ENCODE measurements at places on chromosomes 12 and 14.

GRCh38 chr12:93626160-93626559 lies 51.0 kb upstream of the CRADD start:
- DNase-seq = peak; percentile 34

DNA sequence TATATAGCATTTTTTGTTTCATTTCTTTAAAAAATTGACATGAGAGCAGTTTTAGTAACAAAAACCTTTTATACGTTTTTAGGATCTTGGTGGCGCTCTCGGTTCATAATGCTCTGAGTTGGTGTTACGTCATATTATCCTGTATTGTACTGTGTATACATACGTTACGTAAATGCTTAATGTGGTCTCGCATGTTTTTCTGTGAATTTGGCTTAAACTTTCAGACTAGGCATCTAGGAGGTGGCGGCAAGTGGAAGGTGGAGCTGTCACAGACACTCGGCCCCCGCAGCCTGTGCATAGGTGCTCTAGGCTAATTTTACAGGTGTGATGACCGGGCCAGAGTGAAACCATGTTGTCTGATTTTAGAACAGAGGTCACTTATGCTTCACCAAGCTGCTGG lies 60.0 kb downstream of the PPP2R5C start:
- no peak for DNase-seq

DNA sequence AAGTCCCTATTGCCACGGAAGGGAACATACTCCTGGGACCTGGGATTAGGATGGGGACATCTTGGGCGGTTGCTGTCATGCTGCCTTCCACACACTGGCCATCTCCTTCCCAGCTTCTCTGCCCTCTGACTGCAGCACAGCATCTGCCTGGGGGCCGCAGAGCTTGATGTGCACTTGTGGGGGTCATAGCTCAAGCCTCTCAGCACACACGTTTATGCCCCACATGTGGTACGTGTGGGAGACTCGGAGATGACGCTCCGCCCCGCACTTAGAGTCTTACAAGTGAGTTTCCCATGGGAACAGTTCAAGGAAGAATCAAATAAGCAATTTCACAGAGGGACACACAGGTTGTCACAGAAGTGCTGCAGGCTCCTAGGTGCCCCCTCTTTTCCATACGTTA lies 8.6 kb downstream of the ACADS start:
- DNase-seq = no peak

DNA sequence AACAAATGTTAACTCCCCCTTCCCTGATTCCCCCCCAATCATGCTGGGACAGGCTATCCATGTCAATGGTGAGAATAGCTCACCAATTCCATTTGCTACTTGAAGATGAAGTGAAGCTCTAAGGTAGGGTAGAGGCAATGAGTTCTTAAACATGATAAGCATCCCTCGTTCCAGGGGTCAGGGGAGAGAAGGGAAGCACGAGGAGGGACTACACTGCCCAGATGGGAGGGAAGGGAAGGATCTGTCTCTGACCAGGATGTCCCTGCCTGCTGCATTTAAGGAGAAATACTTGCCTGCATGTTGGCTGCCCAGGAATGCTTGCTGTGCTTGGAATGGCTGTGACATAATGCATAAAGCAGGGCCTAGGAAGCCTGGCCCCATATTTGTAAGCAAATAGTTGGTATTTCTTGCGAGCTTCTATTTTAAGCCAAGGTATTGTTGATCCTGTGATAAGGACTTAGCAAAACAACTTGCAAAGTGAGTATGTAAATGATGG lies 155.1 kb downstream of the CEP83 start:
- peak; percentile 66 for DNase-seq

DNA sequence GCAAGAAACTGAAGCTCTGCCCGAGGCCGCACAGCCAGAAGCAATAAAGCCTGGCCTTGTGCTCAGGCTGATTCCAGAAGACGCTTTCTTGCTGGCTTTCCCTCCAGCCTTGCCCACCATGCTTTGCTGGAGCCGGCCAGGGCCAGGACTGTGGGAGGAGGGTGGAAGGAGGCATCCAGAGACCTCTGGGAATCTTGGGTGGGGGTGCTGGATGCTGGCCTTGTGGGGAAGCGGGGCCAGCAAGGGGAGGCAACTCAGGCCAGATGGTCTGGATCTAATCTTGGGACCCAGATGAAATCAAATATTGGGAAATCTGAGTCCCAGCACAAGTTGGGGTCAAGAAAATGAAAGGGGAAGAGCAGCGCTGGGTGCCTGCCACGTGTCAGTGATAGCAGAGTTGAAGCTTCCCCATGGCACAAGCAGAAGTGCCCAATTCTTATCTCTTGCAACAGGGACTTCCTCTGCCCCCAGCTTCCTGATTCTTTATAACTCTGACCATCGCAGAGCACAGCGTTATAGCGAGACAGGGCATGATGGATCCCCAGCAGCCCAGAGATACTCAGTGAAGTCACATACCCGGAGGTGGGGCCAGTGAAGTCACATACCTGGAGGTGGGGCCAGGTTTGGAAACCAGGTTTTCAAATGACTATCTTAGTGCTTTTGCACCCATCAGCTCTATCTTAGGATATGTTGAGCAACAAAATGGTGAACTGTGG lies 6.4 kb upstream of the RABGGTA start:
- no peak for DNase-seq

GRCh38 chr12:96980991-96981414 lies 73.9 kb downstream of the NEDD1 start:
- peak; percentile 90 for DNase-seq

DNA sequence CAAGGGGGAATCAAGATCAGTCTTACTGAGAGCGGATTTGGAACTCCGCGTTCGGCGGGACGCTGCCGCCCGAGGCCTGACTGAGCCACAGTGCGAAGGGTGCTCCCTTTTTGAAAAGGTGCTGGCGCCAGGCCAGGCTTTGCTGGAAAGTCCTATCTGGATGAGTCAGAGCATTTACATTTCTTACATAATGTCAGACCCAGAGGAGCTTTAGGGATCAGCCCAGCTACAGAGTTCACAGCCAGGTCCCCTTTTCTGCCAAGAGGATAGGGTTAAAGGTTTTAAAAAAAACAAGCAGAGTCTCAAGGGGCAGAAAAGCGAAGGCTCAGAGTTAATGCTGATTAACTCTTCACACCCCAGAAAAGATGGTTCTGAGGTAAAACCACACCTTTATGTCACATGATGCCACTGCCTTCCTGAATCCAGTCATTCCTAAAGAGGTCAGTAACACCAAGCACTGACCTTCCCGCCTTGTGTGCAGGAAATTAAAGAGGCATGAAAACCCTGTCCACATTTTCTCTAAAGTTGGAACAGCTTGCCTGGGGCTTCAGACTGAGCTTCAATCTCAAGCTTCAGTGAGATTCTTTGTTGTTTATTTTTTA lies 11.7 kb upstream of the FBXL14 start:
- peak; percentile 84 for DNase-seq

GRCh38 chr14:89576145-89576927 lies 159.3 kb upstream of the FOXN3 start:
- peak; percentile 7 for DNase-seq

GRCh38 chr12:120346681-120347080 lies 19.1 kb upstream of the PLA2G1B start:
- no peak for DNase-seq

- DNase-seq = no peak
Observed at GRCh38 chr12:46590991-46591703, 218.6 kb upstream of the SLC38A2 start.

DNA sequence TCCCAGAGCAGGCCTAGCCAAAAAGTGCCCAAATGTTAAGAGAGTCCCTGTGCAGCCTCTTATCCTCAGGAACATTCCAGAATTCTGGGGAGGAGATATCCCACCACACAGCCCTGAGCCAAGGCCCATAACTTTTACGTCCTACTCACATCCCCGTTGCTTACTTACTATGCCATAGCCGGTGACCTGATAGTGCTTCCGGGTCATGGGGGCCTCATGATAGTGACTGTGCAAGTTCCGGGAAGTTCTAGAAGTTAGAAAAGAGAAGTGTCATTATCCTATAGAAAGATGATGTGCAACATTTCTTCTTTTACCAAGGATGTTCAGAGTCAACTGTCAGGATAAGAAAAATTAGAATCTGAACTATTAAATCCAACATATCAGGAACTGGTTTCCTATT lies 15.6 kb upstream of the NGB start:
- DNase-seq = no peak

GRCh38 chr12:118846416-118846815 lies 134.9 kb upstream of the SRRM4 start:
- DNase-seq = no peak

GRCh38 chr12:66048218-66048834 lies 82.2 kb downstream of the LLPH start:
- DNase-seq = no peak

- DNase-seq = no peak
Observed at GRCh38 chr14:99887407-99887806, 94.2 kb downstream of the EML1 start.

DNA sequence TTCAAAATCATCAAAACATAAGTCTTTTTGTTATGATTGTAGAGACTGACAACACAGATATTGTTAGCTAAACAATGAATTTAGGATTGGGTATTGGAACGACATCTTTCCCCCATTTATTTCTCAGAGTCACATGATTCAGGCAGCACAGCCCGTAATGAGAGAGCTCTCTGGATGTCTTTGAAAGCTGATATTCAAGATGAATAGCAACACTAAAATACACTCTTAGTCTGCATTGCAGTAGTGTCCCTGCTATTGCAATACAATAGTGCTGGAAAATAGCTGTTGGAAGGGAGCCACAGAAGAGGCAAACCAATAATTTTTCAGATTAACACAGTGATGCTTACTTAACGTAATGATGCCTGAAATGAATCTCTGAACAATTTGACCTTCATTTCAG lies 9.9 kb downstream of the GTSF1 start:
- no peak for DNase-seq

- DNase-seq = peak; percentile 50
Observed at GRCh38 chr12:111785651-111786050, 18.9 kb downstream of the ALDH2 start.

GRCh38 chr14:64826845-64827244 lies 52.9 kb downstream of the SPTB start:
- DNase-seq = no peak

DNA sequence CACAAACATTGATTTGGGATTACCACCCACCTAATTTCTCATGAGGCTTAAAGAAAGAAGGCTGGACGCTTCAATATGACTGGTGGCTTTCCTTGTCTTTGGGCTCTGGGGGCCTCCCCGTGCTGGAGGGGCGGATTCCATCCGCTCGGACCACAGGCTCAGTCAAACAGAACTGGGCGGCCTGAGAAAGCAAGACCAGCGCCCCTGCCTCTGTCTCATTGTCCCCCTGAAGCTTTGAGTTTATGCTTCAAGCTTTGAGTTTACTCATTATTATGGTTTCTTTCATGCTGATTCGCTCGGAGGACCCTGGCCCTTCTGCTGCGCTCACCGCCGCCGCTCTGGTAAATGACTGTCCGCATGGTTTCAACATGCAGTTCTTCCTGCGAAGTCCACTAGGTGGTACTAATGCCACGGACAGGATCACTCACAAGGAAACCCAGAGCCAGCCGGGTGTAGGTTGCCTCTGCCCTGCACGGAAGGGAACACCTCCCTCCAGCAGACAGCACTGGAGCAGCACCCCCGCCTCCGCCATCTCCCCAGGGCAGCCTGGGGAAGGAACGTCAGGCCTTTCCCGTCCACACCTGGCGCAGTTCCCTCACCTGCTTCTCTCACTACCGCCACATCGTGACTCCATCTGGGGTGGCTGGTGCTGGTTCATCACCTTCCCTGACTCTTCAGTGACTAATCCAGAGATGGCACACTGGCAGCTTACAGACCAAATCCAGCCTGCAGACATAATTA lies 13.2 kb upstream of the TIGAR start:
- DNase-seq = peak; percentile 79

DNA sequence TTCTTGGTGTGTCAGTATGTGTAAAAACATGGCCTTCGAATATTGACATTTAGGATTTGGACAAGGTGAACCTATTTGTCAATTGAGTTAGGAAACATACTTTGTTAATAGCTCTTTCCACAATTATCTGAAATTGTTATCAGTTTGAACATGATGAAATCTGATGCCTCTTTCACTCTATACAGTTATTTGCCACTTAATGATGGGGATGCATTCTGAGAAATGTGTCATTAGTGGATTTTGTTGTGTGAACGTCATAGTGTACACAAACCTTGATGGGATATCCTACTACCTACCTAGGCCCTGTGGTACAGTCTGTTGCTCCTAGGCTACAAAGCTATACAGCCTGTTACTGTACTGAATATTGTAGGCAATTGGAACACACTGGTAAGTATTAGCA lies 4.8 kb downstream of the TULP3 start:
- no peak for DNase-seq

DNA sequence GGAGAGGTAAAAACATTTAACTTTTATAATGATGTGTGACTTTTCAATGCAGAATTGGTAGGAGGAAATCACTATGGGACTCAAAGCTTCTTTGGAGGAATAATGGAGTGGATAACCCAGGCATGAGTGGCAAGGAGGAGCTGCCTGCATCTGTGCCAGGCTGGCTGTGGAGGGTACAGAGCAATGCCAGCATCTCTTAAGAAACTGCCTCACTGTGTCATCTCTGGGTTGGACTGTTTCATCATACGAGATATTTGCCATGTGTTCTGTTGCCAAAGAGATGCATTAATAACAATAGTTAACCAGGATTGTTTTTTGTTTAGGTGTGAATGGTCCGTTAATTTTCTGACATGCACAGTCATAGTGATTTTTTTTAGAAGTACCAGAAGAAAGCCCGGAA lies 183.7 kb upstream of the NTF3 start:
- no peak for DNase-seq

DNA sequence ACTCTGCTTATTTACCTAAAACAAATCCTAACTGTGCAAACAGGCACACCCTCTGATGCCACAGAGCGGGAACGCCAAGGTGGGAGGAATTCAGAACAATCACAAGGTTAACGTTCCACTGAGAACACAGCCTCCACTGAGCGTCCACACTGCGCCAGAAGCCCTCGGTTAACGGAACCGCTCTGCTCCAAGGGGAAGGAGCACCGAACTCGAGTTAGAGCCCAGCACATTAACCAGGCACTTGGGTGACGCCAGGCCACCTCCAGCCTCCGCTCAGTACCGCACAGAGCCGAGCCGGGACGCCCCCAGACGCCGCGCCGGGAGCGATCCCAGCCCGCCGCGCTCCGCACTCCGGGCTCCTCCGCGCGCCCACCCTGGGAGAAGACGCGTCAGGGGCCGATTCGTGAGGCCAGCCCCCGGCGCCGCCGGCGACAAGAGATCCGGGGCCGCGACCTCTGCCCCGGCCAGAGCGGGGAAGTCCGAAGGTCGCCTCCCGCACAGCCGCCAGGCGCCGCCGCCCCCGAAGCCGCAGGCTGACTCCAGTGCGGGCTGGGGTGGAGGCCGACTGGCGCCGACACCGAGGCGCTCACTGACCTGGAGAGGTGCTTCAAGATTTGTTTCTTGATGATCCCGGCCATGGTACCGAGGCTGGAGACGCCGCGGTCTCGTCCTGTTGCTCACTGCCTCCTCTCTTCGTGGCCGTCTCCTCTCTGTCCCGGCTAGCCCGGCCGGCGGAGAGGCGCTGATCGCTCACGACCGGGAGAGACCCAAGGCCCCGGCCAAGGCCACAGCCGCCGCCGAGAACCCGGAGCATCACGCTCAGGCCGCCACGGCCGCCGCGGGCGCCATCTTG lies 450 bp downstream of the BLTP3B start:
- no peak for DNase-seq

- no peak for DNase-seq
Observed at GRCh38 chr12:70774055-70774454, 136.8 kb upstream of the PTPRB start.
